ENCODE measurements at places on chromosomes 3 and 15.

GRCh38 chr3:150068440-150069153 is 97.9 kb upstream of the PFN2 start:
- DNase-seq = no peak

DNA sequence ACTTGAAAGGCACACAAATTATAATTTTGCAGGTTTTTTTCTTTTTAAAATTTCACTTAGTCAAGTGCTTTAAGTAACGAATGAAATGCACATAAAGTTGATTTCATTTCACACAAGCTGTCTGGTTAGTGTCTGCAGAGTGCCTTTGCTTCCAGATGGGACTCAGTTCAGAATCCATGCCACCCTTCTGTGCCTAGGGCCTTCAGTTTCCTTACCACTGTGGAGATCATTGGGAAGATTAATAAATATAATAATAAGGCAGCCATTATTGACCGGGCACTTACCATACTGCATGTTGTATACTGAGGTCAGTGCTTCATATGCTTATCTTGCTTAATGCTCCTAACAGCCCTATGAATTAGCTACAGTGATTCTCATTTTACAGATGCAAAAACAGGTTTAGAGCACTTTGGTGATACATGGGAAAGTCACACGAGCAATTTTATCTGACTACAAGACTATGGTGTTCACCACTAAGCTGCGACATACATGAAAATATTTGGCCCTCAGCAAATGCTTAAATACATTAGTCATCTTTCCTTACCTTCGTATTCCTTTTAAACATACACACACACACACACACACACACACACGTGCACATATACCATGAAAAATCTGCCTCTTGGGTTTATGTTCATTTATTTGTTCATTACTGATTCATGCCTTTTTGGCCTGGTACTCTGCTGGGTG is 3.1 kb downstream of the NMNAT3 start:
- no peak for DNase-seq

GRCh38 chr3:45524565-45524964 is 70.0 kb upstream of the LIMD1 start:
- DNase-seq = no peak

GRCh38 chr3:43649365-43649968 is 27.7 kb upstream of the ANO10 start:
- DNase-seq = no peak
